ENCODE measurements at places on chromosomes 12 and 14.

GRCh38 chr12:1347294-1347693, 247.1 kb downstream of the FBXL14 start:
- no peak for DNase-seq

DNA sequence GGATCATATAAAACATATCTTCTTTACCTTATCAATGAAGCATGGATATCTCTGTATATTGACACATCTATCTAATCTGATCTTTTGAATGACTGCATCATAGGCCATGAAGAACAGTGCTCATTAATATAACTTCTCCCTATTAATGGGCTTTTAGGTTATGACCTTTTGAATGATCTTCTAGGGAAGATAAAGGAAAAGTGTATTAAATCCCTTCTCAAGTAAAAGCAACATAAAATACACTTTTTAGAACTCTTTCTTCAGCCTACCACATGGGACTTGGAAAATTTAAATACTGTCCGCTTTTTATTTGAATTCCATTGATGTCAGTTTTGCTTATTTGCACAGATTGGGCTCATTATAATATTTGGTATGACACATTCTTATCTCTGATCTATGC, 425.4 kb downstream of the MED13L start:
- DNase-seq, result no peak

GRCh38 chr12:11886339-11886738, 184.4 kb upstream of the BCL2L14 start:
- no peak for DNase-seq

DNA sequence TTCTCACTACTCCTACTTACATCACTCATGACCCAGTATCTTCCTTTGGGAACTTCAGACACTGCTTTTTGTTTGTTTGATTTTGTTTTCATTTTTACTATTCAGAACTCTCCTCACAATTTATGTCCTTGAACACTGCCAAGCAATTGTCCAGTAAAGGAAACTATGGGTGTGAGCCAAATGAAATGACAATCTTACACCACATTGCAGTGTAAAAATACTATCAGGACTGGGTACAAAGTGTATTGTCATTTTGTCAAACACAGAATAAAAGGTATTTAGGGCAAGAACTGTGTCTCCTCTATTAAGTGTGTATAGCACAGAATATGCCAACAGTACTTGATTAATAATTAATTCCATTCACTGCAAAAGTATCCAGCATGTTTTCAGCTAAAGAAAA, 199.3 kb downstream of the ALG10B start:
- DNase-seq, result no peak

DNA sequence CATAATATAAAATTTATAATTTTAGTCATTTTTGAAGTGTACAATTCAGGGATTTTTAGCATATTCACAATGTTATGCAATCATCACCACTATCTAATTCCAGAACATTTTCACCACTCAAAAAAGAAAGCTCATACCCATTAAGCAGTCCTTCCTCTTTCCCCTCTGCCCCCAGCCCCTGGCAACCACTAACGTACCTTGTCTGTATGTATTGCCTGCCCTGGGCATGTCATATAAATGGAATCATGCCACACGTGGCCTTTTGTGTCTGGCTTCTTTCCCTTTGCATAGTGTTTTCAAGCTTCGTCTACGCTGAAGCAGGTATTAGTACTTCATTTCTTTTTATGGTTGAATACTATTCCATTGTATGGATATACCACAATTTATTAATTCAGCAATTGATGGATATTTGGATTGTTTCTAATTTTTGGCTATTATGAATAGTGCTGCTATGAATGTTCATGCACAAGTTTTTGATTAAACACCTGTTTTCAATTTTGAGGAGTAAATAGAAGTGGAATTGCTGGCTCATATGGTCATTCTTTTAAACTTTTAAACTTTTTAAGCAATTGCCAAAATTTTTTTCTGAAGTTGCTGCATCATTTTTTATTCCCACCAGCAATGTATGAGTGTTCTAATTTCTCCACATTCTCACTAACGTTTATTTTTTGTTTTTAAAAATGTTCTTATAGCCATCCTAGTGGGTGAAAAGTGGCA, 1.6 kb upstream of the SSTR1 start:
- DNase-seq, result no peak

- DNase-seq, result no peak
Measured at GRCh38 chr12:94768398-94769046, 118.2 kb upstream of the TMCC3 start.

DNA sequence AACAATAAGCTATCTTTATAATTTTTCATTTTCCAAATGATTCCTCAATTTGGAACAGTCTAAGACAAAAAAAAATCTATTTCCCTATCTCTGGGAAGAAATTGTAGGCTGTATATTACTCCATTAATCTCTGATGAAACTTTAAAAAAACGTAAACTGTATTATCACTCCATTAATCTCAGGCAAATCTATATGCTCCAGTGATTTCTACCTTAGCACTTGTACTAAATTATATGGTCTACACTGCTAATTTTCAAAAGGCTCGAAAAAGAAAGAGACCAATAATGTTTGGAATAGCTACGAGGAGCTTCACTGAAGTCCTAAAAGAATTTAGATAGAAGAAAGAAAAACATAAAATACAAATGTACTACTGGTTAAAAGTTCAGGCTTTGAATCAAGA, 19.7 kb downstream of the MED13L start:
- DNase-seq, result no peak

DNA sequence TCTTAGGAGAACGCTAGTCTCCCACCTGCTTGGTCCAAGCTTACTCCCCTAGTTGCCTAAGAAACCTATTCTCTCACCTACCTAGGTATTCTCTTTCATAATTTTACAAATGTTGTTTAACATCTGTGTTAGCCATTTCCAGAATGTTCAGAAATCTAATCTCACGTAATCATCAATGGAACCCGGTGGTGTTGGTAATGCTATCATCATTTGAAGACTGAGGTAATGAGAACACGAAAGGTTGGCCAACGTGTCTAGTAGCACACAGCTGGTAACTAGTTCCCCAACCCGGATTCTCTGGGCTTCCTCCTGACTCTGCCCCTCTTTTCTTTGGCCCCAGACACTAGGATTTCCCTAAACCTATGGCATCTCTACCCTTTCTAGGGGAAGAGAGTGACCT, 43.8 kb upstream of the EMP1 start:
- no peak for DNase-seq

GRCh38 chr14:91381801-91382670, 35.6 kb downstream of the CCDC88C start:
- DNase-seq, result no peak

DNA sequence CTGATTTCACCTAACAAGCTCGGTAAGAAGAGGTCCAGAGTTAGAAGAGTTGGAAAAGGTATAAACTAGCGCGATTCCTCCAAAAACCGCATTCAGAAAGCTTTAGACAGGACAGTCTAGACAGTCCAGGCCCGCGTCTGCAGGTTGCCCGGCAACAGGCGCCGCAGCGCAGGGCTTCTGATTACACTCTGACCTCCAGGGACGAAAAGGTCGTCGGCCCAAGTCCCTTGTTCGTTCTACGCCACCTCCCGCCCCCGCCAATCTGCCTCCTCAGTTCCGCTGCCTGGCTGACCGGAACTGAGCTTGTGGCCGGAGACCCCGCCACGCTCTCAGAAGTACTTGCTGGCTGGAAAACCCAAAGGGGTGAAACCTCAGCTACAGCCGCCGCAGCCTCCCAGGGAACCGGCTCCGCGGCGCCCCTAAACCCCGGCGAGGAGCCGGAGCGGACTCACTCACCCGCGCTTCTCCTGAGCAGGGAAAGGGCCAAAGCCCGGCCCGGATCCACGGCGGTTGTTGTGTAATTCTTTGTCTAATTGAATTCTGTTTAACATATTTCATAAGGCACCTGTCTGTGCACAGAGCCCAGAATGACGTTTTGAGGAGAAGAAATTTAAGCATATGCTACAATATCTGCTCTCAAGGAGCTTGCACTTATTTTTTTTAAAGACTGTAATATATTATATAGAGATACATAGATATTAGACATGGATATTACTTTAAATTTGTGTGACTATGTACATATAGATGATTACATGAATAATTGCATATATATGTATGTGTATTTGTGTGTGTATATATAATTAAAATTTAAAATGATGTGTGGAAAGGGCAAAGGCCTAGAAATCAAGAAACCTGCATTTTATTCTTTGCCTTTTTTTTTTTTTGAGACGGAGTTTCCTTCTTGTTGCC, at the start of gene CAPS2:
Gene CAPS2, minus strand, starts transcription at position 407 of the 909 bp plus-strand sequence. CDS start 3,826 bp downstream, outside the sequence.
- DNase-seq, result peak; percentile 83

- DNase-seq, result no peak
Measured at GRCh38 chr12:114666746-114667668, 17.0 kb downstream of the TBX3 start.

DNA sequence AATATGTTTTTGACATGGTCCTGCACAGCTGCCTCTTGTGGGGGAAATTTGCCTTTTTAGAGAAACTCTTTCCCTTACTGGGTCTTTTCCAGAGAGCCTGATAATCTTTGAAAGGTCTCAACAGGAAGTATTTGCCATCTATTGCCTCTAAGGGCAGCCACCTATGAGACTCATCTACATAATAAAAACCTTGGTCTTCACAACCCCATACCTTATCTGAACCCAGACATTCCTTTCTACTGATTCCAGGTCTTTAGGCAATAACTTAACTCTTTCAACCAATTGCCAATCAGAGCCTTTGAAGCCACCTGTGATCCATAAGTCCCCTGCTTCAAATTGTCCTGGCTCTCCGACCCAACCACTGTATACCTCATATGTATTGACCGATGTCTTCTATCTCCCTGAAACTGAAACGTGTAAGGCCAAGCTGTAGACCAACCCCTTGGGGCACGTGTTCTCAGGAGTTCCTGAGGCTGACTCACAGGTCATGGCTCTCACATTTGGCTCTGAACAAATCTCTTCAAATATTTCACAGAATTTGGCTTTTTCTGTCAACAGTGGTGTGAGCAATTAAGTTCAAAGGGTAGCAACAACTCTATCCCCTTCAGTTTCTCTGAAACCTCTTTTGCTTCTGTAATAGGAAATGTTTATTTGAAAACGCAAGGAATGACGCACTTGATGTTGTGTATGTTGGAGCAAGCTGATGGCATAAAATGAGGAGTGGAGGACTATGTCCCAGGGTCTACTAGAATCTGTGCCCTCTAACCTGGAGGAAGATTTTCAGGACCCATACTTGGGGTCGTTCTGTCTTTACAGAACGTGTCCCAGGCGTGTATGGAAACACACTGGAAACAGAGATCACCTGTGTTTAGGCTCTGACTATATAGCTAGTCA, 49.2 kb upstream of the EIF5 start:
- no peak for DNase-seq

Measured in KG1 (cell line).